ENCODE measurements at places on chromosomes 1 and 21.

- no peak for DNase-seq
These were observed 5.9 kb upstream of the SLC6A9 start for GRCh38 chr1:44037154-44037553.

DNA sequence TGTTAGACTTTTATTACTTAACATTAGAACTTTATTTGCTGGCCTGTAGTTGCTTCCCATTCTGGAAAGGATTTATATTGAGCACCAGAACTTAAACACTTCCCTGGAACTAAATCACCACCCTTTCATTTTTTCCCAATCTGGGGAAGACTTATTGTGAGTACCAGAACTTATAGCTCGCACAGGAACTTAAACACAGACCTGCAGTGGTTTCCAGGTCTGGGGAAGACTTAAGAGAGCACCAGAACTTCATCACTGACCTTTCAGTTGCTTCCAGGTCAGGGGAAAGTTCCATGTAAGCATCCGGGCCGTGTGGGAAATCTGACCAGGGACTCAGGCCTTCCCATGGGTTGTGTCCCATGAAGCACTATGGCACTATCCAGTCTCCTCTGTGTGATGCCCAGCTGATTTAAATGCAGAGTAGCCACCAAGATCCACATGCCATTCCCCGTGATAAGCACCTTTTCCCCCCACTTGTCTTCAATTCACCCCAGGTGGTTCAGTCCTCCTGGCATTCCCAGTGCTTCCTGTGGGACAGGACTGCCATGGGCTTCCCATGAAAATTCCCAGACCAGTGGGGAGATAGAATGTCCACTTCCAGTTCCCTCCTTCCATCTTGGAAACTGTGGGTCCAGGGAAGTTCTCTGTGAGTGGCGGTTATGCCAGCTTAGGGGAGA, 48.9 kb downstream of the C4BPA start:
- DNase-seq: no peak

DNA sequence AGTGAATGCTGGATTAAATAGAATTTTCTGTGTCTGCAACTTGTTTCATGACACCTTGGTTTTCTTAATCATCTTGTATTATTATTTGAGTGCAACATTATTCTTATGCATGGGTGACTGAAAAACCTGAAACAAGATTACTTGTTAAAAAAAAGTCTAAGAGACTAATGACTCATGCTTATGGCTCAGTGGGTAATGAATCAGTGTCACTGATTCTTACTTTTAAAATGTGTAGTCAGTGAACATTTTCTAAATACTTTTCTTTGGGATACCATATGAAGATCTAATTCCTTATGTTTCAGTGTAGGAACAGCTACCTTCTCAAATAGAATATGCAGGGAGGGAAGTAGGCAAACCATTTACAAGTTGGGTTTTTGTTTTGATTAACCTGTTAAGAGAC, 65.5 kb downstream of the PRKAA2 start:
- DNase-seq: no peak

DNA sequence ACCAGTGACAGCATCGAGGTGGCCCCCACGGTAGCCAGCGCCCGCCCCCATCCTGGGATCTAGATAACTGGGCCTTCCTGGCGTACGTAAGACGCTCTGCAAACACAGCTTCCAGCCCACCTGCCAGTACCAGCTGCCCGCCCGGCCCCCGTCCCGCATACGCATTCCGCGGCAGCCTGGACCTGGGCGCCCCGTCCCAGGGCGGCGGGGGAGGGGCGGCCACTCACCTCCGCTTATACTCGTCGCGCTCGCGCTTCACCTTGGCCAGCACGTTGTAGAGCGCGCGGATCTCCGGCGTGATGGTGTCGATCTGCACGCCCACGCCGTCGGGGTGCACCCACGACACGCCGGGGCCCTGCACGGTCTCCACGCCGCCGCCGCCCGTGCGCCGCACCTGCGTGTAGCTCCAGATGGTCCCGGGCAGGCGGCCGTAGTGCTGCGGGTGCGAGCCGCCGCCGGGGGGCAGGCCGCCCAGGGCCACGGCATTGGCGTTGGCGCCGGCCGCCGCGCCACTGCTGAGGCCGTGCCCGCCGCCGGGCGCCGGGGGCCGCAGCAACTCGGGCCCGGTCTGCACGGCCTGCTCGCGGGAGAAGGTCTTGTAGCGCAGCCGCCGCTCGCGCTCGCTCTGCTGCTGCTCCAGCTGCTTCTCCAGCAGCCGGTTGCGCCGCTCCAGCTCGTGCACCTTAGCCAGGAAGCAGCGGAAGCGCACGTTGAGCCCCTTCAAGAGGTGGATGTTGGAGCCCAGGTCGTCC, 859 bp downstream of the IFFO2 start:
- peak; percentile 38 for DNase-seq

DNA sequence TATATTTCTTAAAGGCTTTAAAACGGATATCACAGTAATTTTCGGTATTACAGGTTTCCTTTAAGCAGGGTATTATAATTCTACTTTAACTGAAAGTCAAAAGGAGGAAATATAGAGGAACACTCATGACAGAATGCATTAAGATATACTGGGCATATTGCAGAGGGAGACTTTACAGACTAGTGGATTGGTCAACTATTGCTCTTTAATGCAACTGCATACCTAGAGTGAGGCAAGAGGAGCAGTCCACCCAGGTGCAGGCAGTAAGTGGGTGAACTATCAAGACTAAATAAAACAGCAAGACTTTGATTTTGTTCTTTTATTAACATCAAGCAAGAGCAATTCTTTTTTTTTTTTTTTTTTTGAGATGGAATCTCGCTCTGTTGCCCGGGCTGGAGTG, 10.5 kb downstream of the SCAF4 start:
- no peak for DNase-seq

GRCh38 chr1:14827870-14828269, 229.4 kb downstream of the KAZN start:
- no peak for DNase-seq

- no peak for DNase-seq
These were observed 39.7 kb downstream of the CD34 start for GRCh38 chr1:207871117-207871649.

DNA sequence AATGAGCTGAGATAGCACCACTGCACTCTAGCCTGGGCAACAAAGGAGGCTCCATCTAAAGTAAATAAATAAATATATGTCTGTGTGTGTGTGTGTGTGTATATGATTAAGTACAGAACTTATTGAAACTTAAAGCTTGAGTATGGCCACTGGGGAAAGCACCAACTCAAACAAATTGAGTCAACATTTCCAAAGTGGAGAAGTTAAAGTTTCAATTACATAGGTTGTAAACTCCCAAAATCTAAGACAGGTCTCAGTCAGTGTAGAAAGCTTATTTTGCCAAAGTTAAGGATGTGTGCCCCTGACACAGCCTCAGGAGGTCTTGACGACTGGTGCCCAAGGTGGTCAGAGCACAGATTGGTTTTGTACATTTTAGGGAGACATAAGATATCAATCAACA, 458.9 kb upstream of the RGS18 start:
- DNase-seq: no peak

DNA sequence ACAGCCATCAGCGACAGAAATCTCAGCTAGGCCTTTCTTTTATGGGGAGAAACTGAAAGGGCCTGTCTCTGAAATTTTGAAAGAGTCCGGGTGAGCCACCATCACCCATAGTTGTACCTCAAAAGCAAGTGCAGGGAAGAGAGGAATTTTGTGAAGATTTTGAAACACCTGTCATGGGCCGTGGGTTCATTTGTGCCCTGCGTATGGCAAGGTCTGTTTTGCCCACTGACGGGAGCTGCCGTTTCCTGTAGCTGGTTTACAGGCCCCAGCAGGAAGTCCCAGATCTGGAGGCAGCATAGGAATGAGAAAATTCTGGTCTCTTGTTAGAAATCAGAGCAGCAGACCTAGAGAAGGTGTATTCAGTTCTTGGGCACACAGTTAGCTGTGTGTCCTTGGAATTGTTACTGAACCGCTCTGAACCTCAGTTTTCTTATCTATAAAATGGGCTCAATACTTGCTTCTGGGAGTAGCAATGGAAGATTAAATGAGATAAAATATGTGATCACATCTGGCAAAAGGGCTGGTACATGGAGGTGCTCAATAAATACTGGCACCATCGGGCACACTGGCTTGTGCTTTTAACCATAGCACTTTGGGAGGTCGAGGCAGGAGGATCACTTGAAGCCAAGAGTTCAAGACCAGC, 52.5 kb downstream of the MAN1C1 start:
- no peak for DNase-seq

- DNase-seq: no peak
These were observed 310.9 kb downstream of the NTNG1 start for GRCh38 chr1:107451715-107452114.

DNA sequence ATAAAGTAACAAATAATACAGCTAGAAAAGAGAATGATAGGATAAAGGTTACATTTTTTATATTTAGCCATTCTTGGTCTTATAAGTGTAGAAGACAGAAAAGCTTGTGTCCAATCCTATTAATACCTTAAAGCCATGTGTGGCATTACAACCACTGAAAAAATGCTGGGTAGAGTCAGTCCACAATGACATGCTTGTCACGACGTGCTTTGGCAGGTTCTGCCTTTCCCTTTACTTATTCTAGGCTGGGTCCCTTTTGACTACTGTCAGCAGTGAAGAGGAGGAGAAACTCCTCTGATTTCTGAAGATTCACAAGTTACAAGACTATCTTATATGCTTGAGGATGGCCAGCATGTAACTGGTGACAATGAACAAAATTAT, 14.6 kb upstream of the AIM2 start:
- DNase-seq: no peak

DNA sequence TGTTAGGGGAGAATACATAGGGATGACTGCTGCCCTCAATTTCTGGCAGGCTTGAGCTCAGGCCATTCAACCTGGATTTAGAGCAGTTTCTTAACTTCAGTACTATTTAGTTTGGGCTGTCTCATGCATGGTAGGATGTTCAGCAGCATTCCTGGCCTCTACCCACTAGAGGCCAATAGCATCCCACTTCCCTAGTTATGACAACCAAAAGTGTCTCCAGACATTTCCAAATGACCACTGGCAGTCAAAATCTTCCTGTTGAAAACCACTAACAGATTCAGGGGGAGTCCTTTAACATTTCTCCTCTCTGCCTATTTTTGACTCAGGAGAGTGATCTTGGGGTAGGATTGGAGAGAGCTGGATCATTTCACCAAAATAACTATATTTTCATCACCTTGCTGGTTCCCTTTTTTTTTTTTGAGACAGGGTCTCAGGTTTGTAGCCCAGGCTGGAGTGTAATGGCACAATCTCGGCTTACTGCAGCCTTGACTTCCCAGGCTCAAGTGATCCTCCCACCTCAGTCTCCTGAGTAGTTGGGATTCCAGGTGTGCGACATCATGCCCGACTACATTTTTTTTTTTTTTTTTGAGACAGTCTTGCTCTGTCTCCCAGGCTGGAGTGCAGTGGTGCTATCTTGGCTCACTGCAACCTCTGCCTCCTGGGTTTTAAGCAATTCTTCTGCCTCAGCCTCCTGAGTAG, 8.7 kb downstream of the GNAT2 start:
- DNase-seq: no peak

Measured in activated CD4-positive, alpha-beta T cell treated with anti-CD3 and anti-CD28 coated beads for 1 hour (primary cell).